ENCODE measurements at places on chromosomes 5 and 9. TPM values are rescaled to one million over a fixed set of nuclear protein-coding genes. Genes with fewer than 3 reads are reported as not detected.

LHFPL2 gene
- 39.9 TPM for total RNA-seq

GRCh38 chr9:25224309-25224708 lies 453.9 kb downstream of the TUSC1 start:
- H3K36me3 ChIP-seq: no peaks in the 10 kb centered on the region
- no peak overlapping the region for H3K4me3 ChIP-seq
- H3K4me1 ChIP-seq: no peaks in the 10 kb centered on the region
- no peaks in the 10 kb centered on the region for H3K27me3 ChIP-seq

- H3K27ac ChIP-seq: no peak overlapping the region
- H3K36me3 ChIP-seq: no peaks in the 10 kb centered on the region
- H3K4me1 ChIP-seq: no peaks in the 10 kb centered on the region
- no peak overlapping the region for H3K4me3 ChIP-seq
- no peaks in the 10 kb centered on the region for H3K27me3 ChIP-seq
- DNase-seq: no peak
Observed at GRCh38 chr5:88745093-88745696, 137.8 kb downstream of the MEF2C start.

- no peak overlapping the region for H3K4me3 ChIP-seq
- peaks cover 14% of the 10 kb centered on the region for H3K4me1 ChIP-seq
- no peaks in the 10 kb centered on the region for H3K36me3 ChIP-seq
- H3K27ac ChIP-seq: peak overlapping the region; percentile 34
Observed at GRCh38 chr9:89036891-89037290, 45.6 kb downstream of the S1PR3 start.

OSTF1 gene
- total RNA-seq: 25.3 TPM

NRG2 gene
- 1.4 TPM for total RNA-seq

All from hepatocyte (in vitro differentiated cells).